AG10803 (cell line): ENCODE measurements at places on chromosomes 13 and 19.

DNA sequence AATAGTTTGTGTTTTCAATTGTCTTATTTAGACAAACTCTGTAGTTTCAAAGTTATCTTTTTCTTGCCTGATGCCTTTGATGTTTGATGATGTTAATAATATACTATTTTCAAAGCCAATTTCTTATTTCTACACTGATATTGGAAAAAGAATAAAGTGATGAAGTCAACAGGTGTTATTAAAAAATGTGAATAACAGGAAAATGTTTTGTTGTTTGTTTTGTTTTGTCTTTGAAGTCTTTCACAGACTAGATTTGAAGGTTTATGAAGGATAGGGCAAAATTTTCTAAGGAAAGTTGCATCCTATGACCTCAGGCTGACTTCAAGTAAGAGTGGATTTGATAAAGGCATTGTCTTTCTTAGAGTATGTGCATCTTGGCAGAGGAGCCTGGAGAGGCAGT lies 31.2 kb downstream of the ZNF790 start:
- no peak for DNase-seq

- no peak for DNase-seq
Observed at GRCh38 chr19:38015761-38016160, 108.8 kb downstream of the SIPA1L3 start.

DNA sequence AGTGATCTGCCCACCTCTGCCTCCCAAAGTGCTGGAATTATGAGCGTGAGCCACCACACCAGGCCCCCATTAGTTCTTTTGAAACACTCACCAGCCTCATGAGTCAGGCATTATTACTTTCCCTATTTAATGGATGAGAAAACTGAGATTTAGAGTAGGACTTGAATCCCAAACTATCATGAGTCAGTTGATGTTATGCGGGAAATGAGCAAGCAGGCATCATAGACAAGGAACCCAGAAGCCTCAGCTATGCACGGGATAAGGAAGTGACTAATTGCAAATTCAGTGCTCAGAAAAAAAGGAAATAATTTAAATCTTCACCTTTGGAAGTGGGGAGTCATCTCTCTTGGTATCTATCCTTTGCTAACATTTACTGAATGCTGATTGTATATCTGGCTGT lies 217.5 kb downstream of the ABCC4 start:
- DNase-seq: peak; percentile 75

- DNase-seq: no peak
Observed at GRCh38 chr13:70375718-70376117, 267.5 kb upstream of the KLHL1 start.

- DNase-seq: no peak
Observed at GRCh38 chr13:109158383-109158782, 529.0 kb downstream of the MYO16 start.

DNA sequence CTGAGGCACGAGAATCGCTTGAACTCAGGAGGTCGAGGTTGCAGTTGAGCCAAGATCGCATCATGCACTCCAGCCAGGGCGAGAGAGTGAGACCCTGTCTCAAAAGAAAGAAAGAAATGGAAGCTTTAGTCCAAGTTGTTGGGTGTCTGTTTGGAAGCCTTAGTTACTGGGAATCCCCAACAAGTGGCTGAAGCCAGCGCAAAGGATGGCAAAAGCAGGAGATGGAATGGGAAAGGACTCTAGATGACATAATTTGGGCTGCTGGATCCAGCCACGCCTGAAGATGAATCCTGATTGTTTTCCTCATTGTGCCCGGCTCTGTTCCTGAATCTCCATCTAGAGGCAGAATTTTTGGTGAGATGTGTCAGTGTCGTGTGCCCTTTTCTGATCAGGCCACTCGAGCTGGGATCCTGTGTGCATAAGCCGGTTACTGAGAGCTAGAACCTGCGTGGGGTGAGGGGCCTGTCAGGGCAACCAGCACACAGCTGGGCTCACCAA lies 18.1 kb downstream of the CEBPA start:
- no peak for DNase-seq

DNA sequence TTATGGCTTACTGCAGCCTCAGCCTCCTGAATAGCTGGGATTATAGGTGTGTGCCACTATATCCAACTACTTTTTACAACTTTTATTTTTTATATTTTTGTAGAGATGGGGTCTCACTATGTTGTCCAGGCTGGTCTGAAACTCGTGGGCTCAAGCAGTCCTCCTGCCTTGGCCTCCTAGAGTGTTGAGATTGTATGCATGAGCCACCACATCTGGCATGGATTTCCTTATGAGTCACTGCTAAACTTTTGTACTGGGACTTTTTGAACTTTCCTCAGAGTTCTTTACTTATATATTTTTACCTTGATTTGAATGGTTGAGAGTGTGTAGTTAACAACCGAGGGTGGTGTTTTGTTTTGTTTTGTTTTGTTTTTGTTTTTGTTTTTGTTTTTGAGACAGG lies 33.4 kb downstream of the DNAJC3 start:
- peak; percentile 66 for DNase-seq

GRCh38 chr13:36673838-36674326 lies at the start of gene SERTM1:
SERTM1 (plus strand) TSS chr13:36674020; CDS start chr13:36695079, 21,059 bp downstream.
- no peak for DNase-seq

DNA sequence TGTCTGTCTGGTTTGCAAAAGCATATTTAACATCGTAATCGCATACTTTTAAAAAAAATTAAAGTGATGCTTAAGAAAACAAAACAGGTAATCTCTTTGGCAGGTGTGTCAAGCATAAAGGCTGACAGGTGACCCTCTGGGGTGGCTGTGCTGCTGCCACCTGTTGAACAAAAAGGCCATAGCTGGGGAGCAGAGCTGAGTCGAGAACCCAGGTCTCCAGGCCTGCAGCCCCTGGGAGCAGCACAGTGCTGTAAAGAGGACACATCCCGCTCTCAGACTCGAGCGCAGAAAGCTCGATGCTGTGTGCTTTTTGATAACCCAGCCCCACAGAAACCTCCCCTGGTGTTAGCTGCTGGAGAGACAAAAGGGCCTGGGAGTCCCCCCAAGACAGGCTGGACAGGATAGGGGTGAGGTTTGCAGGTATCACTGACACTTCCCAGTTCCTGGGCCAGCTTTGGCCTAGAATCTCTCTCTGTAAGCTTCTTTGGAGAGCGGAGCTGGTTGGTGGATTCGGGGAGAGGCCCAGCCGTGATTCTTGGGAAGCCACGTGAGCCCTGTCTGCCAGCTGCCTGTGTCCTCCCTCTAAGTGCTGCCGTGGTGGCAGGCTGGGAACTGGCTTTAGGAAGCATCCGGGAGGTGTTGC lies 66.9 kb downstream of the C13orf42 start:
- no peak for DNase-seq
